ENCODE measurements at places on chromosomes 7 and 10.

- DNase-seq: peak; percentile 69
Measured at GRCh38 chr7:91784469-91784868, 96.0 kb downstream of the MTERF1 start.

DNA sequence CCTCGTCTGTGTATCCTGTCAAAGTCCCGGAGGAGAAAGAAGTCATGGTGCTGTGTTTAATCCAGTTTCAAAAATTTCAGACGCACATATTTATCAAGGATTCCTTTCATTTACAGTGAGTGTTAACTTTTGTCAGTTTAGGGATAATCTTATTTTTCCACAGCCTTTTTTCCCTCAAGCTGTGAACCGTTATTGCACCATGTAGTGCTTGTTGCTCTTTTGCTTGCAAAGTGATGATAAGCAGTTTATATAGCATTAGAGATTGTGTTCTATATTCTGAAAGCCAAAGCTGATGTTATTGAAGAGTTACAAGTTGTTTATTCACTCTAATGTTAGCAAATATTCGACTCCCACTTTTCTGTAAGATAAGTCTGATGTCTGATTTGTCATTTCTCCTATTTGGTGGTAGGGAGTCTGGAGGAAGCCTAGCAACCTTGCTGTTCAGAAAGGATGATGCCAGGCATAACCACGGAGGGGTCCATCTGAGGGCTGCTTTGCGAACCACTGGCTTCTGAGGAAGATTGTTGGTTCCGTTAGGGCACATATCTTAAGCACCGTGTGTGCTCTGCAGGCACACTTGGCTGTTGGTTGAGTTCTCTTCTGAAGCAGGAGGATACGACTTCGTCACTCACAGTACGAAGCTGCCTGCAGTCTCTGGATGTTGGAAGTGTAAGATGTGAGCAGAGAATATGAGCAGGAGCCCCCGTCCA lies 11.7 kb downstream of the CCNY start:
- no peak for DNase-seq

GRCh38 chr7:151208253-151208862 lies 1.9 kb downstream of the H2BK1 start:
- no peak for DNase-seq

- no peak for DNase-seq
Measured at GRCh38 chr10:1419796-1420610, 317.3 kb downstream of the ADARB2 start.

DNA sequence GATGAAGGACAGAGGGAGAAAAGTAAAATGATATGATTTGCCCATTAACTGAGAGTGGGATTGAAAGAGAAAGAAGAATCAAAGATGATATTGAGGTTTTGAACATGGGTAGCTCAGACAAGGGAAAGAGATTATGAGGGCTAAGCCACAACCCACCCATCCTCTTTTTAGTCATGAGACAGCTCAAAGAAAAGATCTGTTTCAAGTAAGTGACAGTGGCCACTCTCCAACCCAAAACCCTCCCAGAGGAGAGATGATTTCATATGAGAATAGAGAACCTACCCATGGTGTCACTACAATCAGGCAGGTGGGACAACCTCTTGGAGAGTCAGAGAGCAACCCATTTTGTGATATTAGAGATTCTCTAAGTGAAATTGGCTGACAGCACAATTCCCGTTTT lies 32.2 kb downstream of the PLXNA4 start:
- no peak for DNase-seq

- DNase-seq: no peak
Measured at GRCh38 chr7:152899548-152900109, 140.1 kb downstream of the ACTR3B start.

- no peak for DNase-seq
Measured at GRCh38 chr7:146728611-146729010, 612.0 kb downstream of the CNTNAP2 start.

GRCh38 chr7:155741082-155741481 lies 71.2 kb downstream of the SHH start:
- peak; percentile 18 for DNase-seq

DNA sequence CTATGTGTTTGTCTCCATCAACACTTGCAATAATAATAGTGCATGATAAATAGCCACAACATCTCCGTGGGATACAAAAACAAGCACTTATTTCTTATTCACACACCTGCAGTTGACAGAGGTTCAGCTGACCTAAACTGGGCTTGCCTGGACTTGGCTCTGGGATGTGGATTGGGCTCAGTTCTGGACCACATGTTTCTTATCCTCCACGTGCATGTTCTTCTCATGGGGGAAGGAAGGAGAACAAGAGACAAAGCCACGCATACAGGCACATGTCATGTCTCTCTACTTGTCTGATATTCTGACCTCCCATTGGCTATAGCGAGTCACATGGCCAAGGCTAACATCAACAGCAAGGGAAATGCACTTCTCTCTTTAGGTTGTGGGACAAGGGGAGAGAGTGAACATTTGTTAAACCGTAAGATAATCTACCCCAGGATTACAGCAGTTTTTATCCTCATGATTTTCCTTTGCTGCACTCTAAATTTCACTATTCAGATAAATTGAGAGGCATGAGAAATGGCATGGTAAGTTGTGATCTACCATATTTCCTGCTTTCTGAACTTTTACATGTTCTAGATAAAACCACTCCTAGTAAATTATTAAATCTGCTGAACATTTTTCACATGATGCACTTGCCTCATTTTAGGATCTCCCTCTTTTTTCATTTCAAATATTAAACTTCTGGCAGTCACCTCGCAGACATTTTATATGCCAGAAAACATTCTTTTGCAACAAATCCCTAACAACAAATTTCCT lies 33.7 kb downstream of the CFAP58 start:
- no peak for DNase-seq

GRCh38 chr7:123747620-123748141 lies 1.1 kb downstream of the WASL start:
- DNase-seq: peak; percentile 94

DNA sequence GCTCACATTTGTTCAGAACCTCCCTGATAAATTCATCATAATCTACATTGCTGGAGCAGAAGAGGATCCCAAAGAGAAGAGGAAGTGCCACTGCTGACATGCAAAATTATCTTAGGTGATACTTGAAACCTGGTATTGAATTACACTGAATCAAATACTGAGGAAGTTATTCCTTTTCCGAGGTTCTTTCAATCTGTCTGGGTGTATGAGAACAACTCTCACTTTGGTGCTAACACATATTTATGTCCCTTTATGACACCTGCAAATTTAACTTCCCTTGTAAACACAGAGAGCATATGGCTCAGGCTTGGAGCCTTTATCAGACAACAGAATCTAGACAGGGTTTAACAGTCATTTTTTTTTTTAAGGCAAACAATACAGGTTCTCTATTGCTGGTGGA lies 131.4 kb downstream of the SRPK2 start:
- DNase-seq: peak; percentile 15

DNA sequence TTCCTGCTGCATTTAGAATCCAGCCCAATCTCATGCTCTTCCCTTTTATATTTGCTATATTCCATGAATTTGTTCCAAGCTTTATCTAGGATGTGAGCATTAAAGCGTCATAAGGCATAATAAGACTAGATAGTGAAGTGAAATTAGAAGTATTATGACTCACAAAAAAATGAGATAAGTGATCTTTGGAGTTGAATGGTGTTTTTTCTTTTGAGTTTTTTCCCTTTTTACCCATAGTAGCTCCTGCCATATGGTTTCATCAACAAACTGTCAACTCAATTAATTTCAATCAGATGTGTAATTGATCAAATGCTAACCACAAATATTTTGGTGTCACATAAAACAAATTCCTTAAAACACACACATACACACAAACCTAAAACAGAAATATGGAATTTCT lies 17.0 kb downstream of the KLHDC10 start:
- no peak for DNase-seq

GRCh38 chr10:31103112-31103511 lies 71.4 kb upstream of the ZNF438 start:
- no peak for DNase-seq
